ENCODE measurements at places on chromosomes 11 and 22. TPM values are rescaled to one million over a fixed set of nuclear protein-coding genes. Genes with fewer than 3 reads are reported as not detected.

DNA sequence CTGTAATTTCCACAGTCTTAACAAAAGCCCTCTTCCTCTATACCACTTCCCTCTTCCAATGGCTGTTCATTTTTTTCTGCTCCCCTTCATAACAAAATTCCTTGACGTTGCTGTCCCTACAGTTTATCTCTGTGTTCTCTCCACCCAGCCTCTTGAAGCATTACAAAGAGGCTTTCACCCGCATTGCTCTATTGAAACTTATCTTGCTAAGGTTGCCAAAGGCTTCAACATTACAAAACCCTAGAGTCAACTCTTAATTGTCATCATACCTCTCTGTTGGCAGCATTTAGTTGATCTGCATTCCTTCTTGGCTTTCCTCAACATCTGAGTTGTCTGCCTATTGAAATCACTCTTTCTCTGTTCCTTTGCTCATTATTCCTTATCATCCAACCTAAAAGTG is 1055.7 kb downstream of the JRKL start:
- no peaks in the 10 kb centered on the region for H3K27me3 ChIP-seq
- H3K36me3 ChIP-seq, result no peaks in the 10 kb centered on the region
- no peak overlapping the region for H3K27ac ChIP-seq
- H3K4me3 ChIP-seq, result no peak overlapping the region
- DNase-seq, result no peak
- no peaks in the 10 kb centered on the region for H3K4me1 ChIP-seq

DNA sequence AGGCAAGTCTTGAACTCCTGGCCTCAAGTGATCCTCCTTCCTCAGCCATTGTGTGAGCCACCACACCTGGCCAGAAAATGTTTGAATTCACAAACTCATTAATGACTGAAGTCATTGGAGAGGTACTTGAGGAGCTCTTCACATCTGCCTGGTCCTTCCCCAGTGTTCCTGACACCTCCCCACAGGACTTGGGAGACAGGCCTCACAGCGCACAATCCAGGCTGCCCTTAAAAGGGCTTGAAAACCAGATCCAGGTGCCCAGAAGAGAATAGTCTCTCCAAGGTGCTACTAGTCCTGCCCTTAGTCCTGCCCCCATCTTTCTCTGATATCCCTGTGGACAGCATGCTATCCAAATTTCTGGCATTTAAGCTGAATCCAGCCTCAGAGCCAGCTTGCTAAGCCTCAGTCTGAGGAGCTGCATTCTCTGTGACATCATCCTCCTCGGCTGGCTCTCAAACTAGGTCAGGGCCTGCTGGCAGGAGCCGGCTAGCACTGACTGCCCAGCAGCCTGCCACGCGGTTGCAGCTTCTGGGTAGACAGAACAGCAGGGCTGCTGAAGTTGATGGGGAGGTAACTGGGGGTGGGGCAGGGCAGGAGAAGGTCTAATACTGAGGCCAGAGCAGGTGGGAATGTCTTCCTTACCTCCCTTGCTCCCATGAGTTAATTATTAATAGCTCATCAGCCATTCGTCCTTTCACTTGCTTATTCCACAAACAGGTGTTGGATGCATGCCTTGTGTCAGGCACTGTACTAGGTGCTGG is 35.3 kb upstream of the NECTIN1 start:
- no peak overlapping the region for H3K4me3 ChIP-seq
- peaks cover 6% of the 10 kb centered on the region for H3K27me3 ChIP-seq
- H3K4me1 ChIP-seq, result no peaks in the 10 kb centered on the region
- peak; percentile 50 for DNase-seq
- H3K27ac ChIP-seq, result no peak overlapping the region
- no peaks in the 10 kb centered on the region for H3K36me3 ChIP-seq

GRCh38 chr11:124825876-124826275 is 25.7 kb upstream of the MSANTD2 start:
- no peak overlapping the region for H3K27ac ChIP-seq
- H3K27me3 ChIP-seq, result no peaks in the 10 kb centered on the region
- no peak for DNase-seq
- no peaks in the 10 kb centered on the region for H3K36me3 ChIP-seq

DNA sequence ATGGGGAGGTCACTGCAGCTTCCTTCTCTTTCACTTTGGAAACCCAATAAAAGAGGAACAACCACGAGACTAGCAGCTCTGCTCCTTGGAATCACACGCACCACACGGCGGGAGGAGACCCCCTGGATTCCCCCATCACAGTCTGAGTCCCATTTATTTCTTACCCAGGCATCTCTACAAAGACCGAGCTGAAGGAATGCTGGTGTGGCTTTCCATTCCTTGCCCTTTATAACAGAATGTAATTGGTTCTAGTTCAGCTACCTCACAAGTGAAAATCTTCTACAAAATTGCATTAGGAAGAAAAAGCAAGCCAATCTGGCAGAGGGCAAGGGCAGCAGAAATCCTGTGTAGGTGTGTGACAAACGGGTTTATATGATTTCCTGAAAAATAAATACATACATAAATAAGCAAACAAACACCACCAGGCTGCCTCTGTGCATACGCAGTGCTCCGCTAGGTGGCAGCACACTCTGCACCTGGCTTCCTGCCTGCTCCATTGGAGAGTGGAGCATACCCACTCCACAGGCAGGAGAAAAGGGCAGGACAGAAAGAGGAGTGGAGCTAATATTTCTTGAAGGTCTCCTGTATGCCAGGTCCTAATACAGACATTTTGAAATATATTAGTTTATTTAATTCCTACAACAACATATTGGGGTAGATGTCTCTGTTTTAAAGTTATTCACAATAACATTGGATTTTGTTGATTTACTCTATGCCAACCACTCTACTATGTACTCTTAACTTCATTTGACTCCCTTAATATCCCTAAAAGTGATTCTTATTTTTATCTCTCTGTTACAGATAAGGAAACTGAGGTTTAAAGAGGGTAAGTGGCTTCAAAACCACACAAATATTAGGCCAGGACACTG is 673.1 kb downstream of the KCNA4 start:
- peak; percentile 55 for DNase-seq
- H3K4me3 ChIP-seq, result no peak overlapping the region
- no peaks in the 10 kb centered on the region for H3K27me3 ChIP-seq
- no peaks in the 10 kb centered on the region for H3K4me1 ChIP-seq
- H3K27ac ChIP-seq, result no peak overlapping the region

GRCh38 chr11:106231591-106231990 is 154.1 kb downstream of the AASDHPPT start:
- no peaks in the 10 kb centered on the region for H3K36me3 ChIP-seq
- no peaks in the 10 kb centered on the region for H3K27me3 ChIP-seq
- no peak overlapping the region for H3K27ac ChIP-seq
- no peak for DNase-seq

DNA sequence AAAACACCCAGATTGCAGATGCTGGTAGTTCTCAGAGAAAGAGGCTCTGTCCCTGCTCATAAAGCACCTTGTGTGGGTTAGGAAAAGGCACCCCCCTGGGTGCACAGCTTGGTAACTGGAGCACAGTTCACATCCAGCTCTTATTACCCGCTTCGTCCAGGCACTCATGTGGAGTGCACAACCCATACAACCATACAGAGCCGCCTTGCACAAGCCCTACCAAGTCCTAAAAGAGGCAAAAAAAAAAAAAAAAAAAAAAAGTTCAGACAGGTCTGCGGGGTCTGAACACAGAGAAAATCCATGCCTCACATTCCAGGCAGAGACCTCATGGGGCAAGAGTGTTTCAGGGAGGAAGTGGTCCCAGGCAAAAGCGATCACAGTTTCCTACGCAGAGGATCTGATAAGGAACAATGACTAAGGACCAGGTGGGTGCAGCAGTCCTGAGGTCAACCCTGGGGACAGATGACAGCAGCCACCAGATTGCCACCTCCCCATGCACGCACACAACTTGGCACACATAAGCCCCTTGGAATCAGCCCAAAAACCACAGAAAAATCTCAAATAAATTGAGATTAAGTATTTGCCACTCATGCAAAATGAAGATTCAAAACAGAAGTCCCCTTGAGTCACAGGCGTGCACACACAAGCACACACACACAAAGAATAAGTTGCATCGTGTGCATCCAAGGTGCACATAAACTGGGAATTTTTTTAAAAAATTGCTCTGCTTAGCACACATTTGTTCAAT is 12.3 kb downstream of the MB start:
- H3K36me3 ChIP-seq, result no peaks in the 10 kb centered on the region
- H3K4me1 ChIP-seq, result no peaks in the 10 kb centered on the region
- no peaks in the 10 kb centered on the region for H3K27me3 ChIP-seq
- no peak for DNase-seq
- H3K27ac ChIP-seq, result no peak overlapping the region

DNA sequence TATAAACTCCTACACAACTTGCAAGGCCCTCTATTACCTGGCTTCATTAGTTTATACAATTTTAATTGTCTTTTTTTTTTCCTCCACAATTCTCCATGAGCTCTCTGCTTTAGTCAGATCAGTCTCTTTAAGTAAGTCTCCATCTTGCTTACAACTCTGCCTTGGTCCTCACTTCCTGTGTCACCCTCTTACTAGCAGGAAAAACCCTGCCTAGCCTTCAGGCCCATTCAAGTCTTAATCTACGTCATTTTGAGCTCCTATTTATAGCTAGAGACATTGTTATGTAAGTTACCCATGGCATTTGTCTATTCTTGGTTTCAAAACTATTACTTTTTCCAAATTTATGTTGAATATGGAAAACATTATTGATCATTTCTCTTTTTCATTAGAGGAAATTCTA is 177.4 kb downstream of the SBF2 start:
- H3K27ac ChIP-seq, result no peak overlapping the region
- DNase-seq, result no peak
- H3K36me3 ChIP-seq, result no peaks in the 10 kb centered on the region
- no peaks in the 10 kb centered on the region for H3K4me1 ChIP-seq
- no peaks in the 10 kb centered on the region for H3K27me3 ChIP-seq

DNA sequence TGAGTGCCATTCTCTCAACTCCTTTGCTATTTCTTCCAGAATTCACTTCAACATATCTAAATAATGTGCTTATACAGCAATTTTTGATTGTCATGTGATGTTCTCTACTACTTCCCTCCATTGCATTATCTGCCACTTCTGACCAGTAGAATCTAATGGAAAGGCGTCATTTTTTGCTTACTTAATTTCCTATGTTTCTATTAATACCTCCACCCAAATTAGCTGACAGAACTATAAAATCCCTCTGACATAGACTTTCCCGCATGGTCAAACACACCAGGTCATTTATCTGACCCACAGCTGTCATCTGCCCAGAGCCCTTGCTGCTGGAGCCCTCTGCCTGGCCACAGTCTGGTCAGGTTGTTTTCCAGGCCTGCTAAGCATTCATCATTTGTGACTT is 258.6 kb upstream of the NARS2 start:
- DNase-seq, result no peak
- H3K27me3 ChIP-seq, result no peaks in the 10 kb centered on the region
- H3K27ac ChIP-seq, result no peak overlapping the region
- no peak overlapping the region for H3K4me3 ChIP-seq

The IGLL5 gene
- total RNA-seq, result 11.1 TPM

The C22orf42 gene
- total RNA-seq, result not detected

The SAA4 gene
- not detected for total RNA-seq

The TPBGL gene
- 0.33 TPM for total RNA-seq

The OR8D4 gene
- total RNA-seq, result not detected

The WNT11 gene
- total RNA-seq, result 7.0 TPM

Data from breast epithelium (tissue), 4 donors.